ENCODE measurements at places on chromosomes 3 and 15.

DNA sequence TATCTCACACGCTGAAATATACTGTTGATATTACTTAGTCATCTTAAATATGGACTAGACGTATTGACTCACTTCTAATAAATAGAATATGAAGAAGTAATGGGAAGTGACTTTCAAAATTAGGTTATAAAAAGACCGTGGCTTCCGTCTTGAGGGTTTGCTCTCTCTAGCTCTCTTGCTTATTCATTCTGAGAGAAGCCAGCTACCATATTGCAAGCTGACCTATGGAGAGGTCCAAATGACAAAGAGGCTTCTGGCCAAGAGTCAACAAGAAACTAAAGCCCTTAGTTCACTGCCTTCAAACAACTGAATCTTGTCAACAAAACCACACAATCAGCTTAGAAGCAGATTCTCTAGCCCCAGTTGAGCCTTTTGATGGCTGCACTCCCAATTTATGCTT lies 46.1 kb downstream of the SLC9C1 start:
- no peak for DNase-seq

DNA sequence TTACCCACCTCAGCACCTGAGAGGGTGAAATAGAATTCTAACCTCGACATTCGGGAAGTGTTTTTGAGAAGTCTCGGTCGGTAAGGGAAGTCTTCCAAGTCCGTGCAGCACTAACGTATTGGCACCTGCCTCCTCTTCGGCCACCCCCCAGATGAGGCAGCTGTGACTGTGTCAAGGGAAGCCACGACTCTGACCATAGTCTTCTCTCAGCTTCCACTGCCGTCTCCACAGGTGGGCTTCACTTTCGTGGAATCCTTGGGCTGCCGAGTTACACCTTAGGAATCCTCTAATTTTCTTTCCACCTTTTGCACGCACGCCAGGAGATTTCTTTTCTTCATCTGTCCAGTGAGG lies 775 bp downstream of the CCNDBP1 start:
- no peak for DNase-seq

DNA sequence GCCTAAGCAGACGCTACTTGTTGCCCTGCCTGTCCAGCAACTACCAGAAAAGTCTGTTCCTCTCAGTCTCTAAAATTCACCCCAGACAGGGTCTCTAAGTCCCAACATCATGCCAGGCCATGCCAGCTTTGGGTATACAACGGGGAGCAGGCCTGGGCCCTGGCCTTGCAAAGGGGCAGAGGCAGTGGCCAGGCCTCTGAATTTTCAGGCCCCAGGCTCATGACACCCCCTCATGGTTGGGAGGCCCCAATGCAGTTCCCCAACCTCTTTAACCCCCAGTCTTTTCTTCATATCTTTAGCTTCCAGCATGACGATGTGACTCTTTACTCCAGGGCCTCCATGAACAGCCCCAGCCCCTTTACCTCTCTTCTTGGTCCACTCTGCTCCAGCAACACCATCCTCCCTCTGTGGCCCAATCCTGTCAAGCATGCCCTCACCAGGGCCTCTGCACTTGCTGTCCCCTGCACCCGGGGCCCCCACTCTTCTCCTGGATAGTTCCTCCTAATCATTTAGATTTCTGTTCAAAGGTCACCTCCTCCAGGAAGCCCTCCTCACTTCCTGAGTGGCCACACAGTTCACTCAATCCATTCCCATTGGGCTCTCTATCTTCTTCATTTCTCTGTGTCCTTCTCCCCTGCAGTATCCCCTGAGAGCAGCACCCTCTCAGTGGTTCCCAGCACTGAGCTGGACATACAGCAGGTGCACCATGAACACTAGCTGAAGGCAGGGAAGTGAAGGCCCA lies 4.8 kb downstream of the IQSEC1 start:
- no peak for DNase-seq

DNA sequence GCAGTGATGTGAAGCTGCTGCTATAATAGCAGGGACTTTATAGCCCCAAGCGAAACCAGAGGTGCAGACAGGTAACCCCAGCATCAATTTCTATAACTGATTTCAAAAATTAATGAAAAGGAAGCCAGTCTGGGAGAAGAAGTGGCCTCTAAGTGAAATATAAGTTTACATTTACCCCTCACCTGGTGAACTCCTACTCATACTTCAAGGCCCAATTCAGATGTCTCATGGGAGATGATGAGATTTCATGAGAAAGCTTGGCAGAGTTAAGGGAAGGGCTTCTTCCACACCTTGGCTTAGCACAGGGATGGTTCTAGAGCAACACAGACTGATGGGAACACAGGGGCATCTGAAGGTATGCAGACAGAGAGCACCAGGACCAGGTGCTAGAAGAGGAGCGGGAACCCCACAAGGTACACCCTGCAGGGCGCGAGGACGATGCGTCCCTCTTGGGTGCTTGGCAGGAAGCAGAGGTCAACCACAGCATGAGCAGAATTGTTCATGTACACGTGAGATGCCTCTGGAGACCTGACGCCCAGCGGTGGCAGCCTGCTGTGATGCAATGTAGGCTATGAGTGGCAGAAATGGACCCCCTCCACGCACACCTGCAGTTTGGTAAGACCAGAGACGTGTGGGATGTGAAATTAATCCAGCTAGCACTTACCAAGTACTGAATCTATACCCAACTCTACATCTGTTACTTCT lies 102.9 kb downstream of the SRGAP3 start:
- DNase-seq: no peak

DNA sequence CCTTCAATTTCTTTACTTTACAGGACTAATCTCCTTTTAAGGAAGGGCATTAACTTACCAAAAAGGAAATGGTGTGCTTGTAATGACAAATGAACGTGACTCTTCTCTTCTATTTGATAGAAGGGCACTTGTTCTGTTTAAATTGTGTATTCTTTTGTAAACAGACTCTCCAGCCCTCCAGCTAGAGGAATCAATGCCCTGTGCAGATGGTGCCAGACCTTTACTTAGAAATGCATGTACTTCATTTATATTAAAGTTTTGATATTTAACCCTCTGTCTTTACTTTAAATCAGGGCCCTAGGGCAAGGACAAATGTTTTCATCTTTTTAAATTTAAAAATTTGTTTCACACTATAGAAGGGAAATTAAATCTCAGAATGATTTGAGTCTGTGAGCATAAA lies 355.1 kb downstream of the GBE1 start:
- no peak for DNase-seq

Data from epithelial cell of esophagus (primary cell).